ENCODE measurements at places on chromosomes 11 and 22.

DNA sequence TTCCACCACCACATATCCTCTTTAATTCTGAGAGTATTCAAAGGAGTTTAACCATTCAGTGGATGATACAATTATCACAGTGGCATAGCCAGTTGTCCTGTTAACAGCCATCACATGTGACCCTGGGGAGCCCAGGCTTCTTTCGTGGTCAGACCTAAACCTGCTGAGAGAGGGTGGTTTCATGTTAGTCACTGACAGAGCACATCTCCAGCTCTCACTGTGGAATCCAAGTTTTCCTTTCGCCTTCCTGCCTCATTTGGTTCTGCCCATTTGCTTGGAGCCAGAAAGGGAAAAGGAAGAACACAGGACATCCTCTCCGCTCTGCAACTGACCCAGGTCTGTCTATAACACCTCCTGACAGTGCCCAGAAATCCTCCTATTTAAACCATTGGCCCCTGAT, 60.4 kb downstream of the MCHR1 start:
- DNase-seq = no peak

GRCh38 chr11:119196833-119197483, 9.2 kb upstream of the CBL start:
- peak; percentile 14 for DNase-seq

DNA sequence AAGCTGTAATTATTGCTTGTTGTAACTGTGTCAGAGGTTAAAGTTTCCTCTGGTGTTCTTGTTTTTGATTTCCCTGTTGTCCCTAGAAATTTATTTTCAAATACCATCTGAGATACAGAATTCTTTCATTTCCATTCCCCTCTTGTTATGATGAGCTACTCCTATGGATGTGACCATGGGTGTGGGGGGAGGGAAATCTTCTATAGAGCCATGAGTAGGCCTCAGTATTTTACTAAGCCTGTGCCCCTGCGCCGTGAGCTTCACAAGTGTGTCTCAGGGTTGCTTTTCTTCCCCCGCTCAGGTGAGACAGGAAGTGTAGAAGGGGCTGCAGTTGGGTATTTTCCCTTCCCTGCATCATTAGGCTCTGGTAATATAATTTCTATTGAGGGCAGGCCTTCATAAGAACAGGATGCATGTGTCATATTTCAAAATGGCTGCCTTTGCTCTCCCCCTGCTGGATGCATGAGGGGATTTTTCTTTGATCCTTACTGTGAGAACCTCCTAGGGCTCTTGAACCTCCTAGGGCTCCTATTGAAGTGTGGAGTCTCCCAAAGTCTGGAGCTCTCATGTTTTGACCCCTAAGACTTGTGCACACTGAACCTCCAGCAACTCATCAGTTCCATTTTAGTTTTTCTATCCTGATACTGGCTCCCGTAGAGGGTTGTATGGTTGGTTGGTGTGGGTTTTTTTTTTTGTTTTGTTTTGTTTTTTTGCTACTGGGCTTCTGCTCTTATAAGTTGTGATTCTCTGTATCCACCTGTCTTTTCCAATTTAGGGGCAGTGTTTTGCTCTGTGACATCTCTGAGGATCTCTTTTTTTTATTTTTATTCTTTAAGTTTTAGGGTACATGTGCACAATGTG, 658.2 kb downstream of the NTM start:
- DNase-seq = no peak

- DNase-seq = no peak
These were observed 530.5 kb downstream of the INSC start for GRCh38 chr11:15645201-15645600.

GRCh38 chr11:83791557-83791956, 505.4 kb upstream of the CCDC90B start:
- DNase-seq = no peak

- DNase-seq = no peak
These were observed 22.5 kb upstream of the MPPED1 start for GRCh38 chr22:43389227-43389836.

DNA sequence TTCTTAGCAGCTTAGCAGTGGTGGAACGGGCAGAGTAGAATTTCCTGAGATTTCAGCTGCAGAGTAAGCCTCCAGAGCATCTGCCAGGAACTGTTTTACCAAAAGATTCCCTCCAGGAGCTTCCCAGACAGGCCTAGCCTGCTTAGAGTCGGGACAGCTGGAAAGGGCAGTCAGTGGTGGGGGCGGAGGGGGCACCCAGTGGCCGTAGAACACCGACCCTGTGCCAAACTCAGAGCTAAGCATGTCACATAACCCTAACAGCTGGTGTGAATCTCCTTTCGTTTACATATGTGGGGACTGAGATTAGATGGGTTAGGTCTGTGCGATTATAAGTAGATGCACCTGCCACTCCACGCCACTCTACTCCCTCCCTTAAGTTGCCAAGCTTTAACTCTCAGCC, 80.0 kb upstream of the CRTAM start:
- DNase-seq = no peak

DNA sequence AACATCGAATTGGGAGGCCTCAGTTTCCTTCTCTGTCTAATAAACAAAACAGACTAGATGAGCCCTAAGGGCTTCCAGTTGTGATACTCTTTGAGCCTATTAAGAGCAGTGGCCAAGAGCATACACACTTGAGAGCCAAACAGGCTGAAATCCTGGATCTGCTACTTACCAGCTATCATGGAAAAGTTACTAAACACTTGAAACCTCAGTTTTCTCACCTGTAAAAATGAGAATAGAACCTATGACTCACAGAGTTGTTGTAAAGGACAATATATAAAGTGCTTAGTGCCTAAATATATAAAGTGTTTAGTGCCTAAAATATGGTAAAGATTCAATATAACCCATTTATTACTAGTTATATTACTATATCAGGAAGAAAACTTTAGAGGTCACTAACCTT, 23.7 kb upstream of the GDPD4 start:
- DNase-seq = no peak

DNA sequence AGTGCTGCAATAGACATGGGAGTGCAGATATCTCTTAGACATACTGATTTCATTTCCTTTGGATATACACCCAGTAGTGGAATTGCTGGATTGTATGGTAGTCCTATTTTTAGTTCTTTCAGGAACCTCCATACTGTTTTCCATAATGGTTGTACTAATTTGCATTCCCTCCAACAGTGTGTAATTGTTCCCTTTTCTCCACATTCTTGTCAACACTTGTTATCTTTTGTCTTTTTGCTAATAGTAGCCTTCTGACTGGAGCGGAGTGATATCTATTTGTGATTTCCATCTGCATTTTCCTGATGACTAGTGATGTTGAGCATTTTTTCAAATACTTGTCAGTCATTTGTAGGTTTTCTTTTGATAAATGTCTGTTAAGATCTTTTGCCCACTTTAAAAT, 128.9 kb downstream of the CTNND1 start:
- DNase-seq = no peak

GRCh38 chr11:7874056-7874455, 57.0 kb downstream of the OR10A6 start:
- no peak for DNase-seq

GRCh38 chr11:106305458-106305857, 228.0 kb downstream of the AASDHPPT start:
- DNase-seq = no peak

DNA sequence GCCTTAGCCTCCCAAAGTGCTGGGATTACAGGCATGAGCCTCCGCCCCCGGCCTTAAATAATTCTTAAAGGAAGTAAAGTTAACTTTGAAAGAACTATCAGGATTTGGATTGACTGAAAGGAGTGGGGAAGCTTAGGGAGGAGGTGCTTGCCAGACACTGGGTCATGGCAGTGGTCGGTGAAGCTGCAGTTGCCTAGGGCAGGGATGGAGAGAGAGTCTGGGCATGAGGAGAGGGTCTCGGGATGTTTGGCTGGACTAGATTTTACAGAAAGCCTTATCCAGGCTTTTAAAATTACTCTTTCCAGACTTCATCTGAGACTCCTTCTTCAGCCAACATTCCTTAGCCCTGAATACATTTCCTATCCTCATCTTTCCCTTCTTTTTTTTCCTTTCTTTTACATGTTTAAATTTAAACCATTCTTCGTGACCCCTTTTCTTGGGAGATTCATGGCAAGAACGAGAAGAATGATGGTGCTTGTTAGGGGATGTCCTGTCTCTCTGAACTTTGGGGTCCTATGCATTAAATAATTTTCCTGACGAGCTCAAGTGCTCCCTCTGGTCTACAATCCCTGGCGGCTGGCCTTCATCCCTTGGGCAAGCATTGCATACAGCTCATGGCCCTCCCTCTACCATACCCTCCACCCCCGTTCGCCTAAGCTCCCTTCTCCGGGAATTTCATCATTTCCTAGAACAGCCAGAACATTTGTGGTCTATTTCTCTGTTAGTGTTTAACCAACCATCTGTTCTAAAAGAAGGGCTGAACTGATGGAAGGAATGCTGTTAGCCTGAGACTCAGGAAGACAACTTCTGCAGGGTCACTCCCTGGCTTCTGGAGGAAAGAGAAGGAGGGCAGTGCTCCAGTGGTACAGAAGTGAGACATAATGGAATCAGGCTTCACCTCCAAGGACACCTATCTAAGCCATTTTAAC, at the start of gene NNMT:
Gene NNMT (plus strand): TSS at position 724 of the 929 bp plus-strand sequence. CDS start 158 bp downstream, at position 882.
- DNase-seq = no peak

GRCh38 chr11:11929920-11930319, 78.5 kb downstream of the DKK3 start:
- no peak for DNase-seq

Data from stimulated activated CD8-positive, alpha-beta memory T cell treated with anti-CD3 and anti-CD28 coated beads, Interleukin-7, amount 100 ng/mL, for 1 hour (primary cell).